ENCODE measurements at places on chromosomes 1 and 21.

- no peak for DNase-seq
Measured at GRCh38 chr1:230858236-230858820, 10.0 kb downstream of the C1orf198 start.

GRCh38 chr21:35273333-35273732, 224.2 kb upstream of the RUNX1 start:
- DNase-seq = no peak

DNA sequence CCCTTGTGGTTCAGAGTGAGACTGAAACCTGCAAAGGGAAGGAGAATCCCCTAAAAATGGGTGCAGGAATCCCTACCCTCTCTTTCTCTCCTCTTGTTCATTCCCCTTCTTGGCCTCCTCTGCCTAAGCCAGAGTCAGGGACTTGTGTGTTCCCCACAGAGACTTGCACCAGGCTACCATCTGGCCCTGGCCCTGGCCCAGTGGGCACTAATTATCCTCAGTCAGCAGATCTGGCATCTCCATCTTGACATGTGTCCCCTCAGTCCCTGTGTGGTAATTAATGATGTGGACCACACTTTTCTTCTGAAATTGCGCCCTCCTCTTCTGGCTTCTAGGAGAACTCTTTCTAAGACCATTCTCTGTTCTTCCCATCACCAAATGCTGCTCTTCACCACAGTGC, 354.4 kb downstream of the SETD4 start:
- DNase-seq = no peak

DNA sequence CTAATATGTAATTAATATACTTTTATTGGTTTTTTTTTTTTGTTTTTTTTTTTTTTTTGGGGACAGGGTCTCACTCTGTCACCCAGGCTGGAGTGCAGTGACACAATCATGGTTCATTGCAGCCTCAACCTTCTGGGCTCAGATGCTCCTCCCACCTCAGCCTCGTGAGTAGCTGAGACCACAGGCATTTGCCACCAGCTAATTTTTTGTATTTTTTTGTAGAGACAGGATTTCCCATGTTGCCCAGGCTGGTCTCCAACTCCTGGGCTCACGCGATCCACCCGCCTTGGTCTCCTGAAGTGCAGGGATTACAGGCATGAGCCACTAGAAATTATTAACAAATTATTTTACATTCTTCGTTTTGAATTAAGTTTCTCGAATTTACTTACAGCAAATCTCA, 16.8 kb upstream of the POGZ start:
- DNase-seq = no peak

- no peak for DNase-seq
Measured at GRCh38 chr1:25064465-25065240, 134.6 kb upstream of the RUNX3 start.

DNA sequence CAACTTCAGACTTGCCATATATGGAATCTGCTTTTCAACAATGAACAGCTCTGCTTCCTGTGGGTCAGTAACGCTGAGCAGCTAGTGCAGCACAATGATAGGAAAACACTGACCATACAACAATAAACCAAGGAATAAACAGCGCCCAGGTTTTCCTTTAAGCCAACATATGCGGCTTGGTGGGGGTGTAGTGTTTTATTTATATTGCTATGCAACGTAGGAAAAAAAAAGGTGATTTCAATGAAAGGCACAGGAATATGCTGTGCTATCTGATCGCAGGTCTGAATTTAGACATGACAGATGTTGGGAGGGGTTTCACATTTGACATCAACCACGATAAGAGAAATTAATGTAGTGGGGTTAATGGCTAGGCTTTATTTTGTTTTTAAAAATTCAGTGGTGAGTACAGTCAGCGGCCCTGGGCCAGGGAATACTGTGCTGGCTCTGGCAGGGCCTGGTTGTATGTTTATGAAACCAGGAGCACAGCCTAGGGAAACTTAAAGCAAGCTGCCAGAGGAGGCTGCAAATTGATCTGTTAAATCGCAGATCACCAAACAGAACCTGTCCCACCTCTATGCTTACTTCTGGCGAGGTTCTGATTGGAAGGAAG, 4.3 kb downstream of the TSPAN2 start:
- DNase-seq = no peak

- DNase-seq = no peak
Measured at GRCh38 chr1:9890224-9890731, 19.8 kb downstream of the CTNNBIP1 start.

DNA sequence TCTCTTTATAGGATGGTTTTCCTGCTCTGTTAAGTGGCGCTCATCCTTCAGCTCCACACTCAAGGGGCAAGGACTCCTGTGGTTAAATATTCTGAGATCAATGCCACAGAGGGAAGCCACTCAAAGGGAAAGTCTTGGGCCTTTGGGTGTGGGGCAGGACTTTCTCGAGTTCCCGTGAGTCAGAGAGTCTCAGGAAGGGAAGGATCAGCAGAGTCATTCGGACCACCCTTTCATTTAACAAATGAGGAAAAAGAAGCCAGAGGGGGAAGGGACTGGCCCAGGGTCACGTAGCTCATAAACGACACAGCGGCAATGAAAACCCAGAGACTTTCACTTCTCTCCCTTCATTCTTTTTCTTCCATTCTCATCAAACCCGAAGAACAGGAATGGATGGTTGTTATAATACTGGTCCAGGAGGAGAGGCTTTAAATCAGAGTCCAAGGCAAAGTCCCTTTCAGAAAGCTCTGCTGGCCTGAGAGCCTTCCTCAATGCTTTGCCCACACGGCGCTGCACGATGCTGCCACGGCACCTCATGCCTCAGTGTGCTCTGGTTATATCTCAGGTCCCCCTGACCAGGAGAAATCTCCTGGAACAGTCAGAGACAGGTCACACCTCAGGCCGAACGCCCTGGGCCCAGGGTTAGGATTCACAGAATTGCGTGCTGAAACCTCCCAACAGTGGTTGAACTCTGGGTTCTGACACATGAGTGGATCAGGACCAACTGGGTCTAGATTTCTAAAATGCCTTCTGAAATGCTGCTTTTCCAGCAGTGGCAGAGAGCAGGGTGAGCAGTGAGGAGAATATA, 65.3 kb downstream of the TENT5C start:
- DNase-seq = no peak

DNA sequence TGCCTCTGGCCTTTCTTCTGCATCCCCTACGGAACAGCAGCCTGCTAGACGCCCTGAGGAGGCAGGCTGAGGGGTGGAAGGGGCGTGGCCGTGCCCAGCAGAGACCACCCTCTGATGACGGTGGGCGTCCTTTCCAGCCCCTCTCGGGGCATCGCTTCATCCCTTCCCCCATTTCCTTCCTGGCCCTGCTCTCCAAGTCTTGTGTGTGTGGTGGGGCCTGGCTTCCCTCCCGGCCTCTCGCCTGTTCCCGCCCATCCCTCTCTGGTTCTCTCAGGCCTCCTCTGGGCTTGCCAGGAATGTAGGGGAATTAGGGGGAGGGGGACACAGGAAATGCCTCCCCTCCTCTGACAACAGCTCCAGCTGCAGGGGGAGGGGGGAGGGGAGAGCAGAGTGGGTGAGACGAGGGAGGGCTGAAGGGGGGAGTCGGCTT, 51.1 kb downstream of the SKI start:
- DNase-seq = no peak

All from CD4-positive, alpha-beta T cell (primary cell).